AG09309 (cell line): ENCODE measurements at places on chromosomes 6 and 20.

GRCh38 chr6:14635934-14636591 is 518.5 kb downstream of the CD83 start:
- DNase-seq = no peak

DNA sequence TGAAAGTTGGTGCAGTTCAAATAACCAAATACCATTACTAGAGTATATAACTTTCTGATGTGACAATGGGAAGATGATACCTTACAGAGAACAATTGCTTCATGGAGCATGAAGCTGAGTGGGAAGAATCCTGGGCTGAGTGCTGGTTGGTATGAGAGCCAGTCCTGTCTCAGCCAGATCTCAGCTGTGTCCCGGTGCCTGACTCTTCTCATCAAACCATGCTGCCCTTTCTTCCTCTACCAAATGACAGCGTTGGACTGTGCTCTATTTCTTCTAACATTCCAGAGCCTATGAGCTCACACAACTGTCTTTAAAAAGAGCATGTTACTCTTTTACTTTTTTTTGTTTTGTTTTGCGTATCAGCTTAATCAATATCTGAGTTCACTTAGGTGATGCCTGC is 27.5 kb upstream of the PBOV1 start:
- DNase-seq = no peak

- no peak for DNase-seq
Observed at GRCh38 chr6:26536571-26537159, 1.5 kb upstream of the HMGN4 start.

GRCh38 chr6:161498359-161498758 is 224.5 kb upstream of the AGPAT4 start:
- no peak for DNase-seq

DNA sequence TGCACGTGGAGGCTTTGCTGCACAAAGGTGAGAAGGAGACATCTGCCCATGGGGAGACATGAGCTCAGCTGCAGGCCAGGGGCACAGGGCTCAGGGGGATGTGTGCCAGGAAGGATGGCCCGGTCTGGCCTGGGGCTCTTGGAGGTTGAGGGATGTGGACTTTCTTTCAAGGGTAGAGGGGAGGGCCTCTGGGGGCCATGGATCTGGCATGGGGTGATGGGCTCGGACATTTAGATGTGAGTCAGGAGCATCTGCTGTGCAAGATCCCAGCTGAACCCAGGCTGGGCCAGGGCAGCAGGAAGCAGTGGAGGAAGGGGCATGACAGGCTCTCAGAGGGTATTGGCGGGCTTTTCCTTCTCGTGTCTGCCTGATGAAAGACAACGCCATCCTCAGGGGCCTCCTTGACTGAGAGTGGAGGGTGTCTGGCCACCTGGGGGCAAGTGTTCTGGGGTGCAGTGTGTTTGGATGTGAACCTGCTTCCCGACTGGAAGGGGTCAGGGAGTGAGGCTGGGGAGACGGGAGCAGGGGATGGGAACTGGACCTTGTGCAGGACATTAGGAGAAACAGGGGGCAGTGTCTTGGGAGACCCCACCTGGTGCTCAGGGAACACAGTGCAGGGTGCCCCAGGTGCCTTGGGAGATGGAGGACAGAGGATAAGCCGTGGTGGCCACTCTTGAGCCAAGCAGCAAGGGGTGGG is 156.1 kb downstream of the ERMARD start:
- DNase-seq = no peak
